Cardiac septum (tissue), 1 donor: ENCODE measurements at places on chromosomes 7 and 10. TPM values are rescaled to one million over a fixed set of nuclear protein-coding genes. Genes with fewer than 3 reads are reported as not detected.
A peak's percentile ranks its signal among the peaks of the same experiment; 100 is the strongest.

DNA sequence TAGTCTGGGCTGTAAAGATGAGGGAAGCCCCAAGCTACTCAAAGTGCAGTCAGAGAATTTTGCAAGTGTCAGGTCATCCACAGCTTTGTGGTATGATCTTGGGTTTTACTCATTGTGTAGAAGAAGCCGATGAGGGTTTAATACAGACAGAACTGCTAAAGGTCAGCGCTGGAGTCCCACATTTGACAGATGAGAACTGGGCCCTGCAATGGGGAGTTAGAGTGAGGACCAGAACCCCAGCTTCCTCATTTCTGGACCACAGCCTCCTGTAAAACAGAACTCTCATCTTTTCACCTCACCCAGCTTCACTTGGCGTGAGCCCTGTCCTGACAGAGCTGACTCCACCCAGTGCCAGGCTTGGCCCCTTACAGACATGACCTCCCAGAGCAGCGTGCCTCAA, 20.1 kb downstream of the LRRC20 start:
- DNase-seq: no peak

DNA sequence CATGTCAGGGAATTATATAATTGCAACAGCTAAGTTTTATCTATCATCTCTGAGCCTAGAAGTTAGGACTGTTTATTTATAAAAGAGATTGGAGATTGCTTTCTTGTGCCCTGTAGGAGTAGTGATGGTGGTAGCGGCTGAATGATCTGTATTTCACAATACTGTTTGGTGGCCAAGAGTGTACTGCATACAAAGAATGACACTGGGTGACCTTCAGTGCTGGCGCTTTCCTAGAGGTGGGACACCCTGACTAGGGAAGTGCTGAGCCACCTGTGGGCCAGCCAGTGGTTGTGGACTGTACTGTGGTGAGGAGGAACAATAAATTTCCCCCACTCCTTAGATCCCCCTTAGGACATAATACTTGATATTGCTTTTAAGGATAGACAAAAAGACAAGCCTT, 53.0 kb downstream of the COPG2 start:
- DNase-seq: no peak

DNA sequence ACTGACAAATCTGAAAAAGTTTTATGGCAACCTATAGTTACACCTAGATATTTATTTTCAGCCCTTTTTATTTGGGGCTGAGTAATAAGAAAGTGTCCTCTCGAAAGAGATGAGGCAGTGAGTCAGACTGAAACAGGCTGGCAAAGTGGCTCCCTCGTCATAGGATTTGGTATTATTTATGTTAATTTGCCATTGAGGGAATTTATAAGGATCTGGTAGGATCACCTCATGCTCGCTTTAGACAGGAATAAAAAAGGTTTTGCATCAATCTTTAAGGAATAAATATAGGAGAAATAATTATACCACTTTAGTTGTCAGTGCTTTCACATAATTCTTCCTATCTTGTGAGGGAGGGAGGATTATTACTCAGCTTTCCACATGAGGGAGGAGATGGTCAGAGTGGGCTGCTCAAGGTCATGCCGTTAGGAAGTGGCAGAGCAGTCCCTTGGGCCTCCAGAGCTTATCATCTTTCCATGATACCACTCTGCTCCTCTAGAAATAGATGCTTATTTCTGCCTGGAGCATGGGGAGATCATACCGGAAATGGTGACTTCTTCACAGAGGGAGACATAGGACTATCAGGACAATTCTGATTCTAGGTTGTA, 356.8 kb downstream of the GPR158 start:
- no peak for DNase-seq

- no peak for DNase-seq
These were observed 123.0 kb upstream of the WNT16 start for GRCh38 chr7:121205777-121206176.

DNA sequence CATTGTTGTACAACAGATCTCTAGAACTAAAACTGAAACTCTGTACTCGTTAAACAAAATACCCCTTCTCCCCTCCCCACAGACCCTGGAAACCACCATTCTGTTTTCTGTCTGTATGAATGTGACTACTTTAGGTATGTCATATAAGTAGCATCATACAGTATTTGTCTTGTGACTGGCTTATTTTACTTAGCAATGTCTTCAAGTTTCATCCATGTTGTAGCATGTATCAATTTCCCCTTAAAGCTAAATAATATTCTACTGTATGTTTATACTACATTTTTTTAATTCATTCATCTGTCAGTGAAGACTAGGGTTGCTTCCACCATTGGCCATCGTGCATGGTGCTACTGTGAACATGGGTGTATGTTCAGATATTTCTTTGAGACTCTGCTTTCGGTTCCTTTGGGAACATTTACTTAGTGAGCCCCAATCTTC, 71.2 kb upstream of the RPA3 start:
- DNase-seq: no peak

GRCh38 chr10:74047871-74048270, 50.0 kb downstream of the VCL start:
- DNase-seq: no peak

- DNase-seq: no peak
These were observed 22.8 kb upstream of the ADAMTS14 start for GRCh38 chr10:70649526-70649925.

Gene NUTM2A
- 1.6 TPM for total RNA-seq

Gene GOLGA7B
- total RNA-seq: 0.54 TPM

DNA sequence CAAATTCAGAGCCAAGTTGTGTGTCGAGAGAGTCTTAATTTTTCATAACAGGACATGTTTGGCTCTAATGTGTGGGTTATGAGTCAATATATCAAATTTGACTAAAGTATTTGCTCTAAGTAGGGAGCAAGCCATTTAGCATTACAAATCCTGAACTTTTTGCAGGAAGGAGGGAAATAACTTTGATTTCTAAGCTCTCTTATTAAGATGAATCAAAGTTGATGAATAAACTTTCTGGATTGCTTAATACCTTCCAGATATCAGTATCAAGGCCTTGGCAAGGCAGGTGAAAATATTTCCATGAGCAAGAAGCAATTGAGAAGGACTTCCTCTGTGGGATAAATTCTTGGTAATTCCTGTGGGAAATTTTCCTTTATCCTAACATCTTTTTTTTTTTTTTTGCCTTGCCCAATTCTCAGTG, 258.8 kb downstream of the AHR start:
- DNase-seq: no peak

DNA sequence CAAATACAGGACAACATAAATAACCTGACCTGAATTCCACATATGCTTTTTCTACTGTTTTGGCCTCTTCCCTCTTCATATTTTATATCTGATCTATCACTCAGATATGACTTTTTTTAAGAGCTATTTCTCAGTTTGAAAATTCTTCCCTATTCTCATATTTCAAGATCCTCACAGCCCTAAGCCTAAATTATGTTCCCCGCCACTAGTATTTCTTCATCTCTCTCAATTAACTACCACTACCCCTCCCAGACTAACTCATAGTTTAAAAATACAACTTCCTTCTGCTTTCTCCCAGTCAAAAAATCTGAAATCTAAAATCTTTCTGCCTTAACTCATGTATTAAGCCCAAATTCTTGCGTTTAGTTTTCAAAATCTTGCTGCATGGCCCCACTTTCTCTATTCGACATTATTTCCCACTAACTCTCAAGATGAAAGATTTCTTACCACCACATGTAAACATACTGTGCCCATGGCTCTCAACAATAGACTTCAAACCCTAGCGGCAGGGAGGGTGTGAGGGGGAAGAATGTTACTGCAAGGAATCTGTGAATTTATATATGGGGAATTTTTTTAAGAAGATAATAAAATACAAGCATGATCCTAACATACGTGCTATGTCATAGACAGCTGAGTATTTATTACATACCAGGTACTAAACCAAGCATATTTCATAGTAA, 64.6 kb downstream of the TFEC start:
- no peak for DNase-seq

Gene ADARB2
- total RNA-seq: not detected

GRCh38 chr7:144454-144826, 47.9 kb upstream of the FAM20C start:
- no peak for DNase-seq

GRCh38 chr7:10780400-10780747, 193.3 kb upstream of the PHF14 start:
- peak; percentile 63 for DNase-seq

DNA sequence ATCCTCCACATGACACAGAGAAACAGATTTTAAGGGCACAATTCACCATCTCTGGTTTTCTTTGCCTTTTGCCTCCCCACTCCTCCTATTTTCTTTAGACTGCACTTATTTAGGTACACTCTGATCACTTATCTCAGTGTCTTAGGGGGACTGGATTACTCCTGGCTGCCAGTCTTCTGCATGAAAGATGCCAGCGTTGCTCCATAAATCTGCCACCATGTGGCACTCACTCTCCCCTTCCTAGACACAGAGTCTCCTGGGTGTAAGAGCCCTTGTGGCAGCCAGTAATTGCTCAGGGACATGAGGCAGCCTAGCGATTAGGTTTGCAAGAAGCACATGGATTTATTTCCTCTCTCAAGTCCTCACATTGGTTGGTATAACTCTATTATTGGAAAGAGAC, 34.5 kb upstream of the RBM20 start:
- DNase-seq: no peak

DNA sequence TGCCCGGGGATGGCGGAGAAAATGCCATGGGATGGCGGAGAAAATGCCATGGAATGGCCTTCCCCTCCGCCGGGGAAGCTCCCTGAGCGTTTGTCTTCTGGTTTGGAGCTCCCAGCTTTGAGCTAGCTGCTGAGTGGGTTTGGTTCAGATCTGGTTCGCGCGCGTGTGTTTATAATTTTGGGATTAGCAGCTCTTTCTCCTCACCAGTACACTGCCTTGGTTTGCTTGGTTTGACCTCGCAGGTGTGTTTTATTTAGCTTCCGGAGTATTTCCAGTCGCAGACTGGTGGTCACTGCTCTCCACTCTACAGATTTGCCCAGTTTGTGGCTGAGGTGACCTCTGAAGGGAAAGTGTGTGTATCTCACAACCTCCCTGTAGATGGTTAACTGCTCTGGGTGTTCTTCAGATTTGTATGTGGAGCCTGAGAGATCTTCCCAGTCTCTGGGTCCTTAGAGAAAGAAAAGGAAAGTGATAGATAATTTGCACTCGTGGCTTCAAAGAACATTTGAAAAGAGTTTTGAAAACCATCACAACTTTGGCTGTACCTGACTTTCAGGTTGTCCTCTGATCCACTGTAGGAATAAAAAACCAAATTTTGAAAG, 597 bp downstream of the ZNF277 start:
- DNase-seq: no peak

- DNase-seq: no peak
These were observed 14.5 kb upstream of the GPR146 start for GRCh38 chr7:1029637-1030443.

DNA sequence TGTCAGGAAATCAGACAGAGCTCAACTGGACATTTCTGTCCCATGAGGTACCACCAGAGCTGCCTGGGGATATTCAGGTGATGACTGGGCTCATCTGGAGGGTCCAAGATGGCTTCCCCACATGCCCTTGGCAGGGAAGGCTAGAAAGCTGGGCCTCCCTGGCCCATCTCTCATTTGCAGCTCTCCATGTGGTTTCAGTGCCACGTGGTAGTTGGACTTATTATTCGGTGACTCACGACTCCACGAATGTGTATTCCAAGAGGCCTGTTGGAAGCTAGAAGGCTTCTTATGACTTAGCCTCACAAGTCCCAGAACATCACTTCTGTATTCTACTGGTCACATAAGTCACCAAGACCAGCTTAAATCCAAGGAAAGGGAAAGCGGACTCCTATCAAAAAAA, 22.8 kb downstream of the NSMCE4A start:
- no peak for DNase-seq

Gene CCDC136
- total RNA-seq: 14.5 TPM
